ENCODE measurements at places on chromosomes 7 and 10. TPM values are rescaled to one million over a fixed set of nuclear protein-coding genes. Genes with fewer than 3 reads are reported as not detected.

GRCh38 chr10:71920540-71921323 is 43.5 kb upstream of the CHST3 start:
- DNase-seq = no peak

The MMD2 gene
- not detected for total RNA-seq

DNA sequence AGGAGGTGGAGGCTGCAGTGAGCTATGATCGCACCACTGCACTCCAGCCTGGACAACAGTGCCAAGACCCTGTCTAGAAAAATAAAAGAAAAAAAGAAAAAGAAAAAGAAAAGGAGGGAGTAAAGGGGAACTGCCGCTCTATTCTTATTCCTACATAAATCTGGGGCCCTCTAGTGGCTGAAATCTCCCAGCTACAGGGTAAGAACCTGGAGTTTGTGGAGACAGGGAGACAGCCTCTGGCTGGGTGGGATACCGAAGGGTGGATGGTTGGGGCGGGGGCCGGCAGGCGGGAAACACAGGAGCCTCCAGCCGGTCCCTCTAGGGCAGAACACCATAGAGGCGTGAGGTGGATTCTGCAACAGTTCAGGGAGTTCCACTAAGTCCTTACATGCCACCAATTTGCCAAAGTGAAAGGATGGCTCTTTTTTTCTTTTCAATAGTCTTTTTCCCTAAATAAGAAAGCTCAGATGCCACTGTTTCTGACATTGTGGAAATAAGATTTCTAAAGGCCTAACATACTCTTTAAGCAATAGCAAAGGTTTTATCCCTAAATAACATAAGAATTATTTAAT is 117.3 kb downstream of the SVIL start:
- no peak for DNase-seq

The GPR37 gene
- not detected for total RNA-seq

DNA sequence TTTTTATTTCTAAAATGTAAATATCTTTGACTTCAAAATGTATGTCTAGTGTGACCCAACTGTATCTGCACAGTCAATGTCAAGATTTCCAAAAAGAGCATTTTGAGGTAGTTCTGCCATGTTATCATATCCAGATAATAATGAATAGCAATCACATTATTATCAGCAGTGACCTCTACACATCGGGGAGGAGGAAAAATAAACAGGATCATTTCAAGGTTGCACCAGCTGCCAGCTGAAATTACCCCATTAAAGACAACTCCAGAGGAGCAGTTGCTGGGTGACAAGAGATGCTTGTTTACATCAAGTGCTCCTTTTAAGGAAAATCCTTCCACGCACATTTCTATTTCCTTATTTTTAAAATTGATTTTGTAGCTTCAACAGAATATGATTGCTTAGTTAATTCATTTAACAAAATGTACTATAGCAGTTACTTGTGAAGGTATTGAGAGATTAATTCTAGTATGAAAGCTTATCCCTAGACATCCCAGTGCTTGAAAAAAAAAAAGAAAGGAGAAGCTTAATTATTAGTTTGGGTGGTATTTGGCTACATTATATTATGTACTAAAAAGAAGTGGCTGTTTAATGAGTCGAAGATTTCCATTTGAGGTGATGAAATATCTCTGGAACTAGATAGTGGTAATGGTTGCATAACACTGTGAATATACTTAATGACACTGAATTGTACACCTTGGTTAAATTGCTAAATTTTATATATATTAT is 19.3 kb upstream of the SLC35G1 start:
- no peak for DNase-seq

The SERPINE1 gene
- 0.44 TPM for total RNA-seq

The IRF5 gene
- 7.1 TPM for total RNA-seq

DNA sequence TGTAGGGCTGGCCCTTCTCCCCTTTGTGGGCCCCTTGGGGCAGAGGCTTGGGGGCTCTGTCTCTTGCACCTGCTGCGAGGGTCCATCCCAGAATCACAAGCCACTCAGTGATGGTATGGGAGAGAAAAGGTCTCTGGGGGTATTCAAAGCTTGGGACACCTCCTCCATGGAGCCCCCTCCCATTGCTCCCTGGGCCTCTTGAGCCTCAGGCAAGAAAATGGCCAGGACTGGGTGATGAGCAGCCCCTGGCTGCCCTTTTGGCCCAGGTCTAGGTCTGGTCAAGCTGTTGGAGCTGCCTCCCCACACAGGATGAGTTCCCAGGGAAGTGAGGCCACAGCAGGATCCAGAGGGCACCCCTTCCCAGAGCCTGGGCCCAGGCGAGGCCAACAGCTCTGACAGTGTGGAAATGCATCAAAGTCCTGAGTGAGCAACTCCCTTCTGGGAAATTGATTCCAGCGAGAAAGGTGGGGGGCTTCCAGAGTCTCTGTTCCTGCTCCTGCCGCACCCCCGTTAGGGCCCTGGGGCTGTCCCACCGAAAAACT is 3.4 kb upstream of the MYL7 start:
- no peak for DNase-seq

DNA sequence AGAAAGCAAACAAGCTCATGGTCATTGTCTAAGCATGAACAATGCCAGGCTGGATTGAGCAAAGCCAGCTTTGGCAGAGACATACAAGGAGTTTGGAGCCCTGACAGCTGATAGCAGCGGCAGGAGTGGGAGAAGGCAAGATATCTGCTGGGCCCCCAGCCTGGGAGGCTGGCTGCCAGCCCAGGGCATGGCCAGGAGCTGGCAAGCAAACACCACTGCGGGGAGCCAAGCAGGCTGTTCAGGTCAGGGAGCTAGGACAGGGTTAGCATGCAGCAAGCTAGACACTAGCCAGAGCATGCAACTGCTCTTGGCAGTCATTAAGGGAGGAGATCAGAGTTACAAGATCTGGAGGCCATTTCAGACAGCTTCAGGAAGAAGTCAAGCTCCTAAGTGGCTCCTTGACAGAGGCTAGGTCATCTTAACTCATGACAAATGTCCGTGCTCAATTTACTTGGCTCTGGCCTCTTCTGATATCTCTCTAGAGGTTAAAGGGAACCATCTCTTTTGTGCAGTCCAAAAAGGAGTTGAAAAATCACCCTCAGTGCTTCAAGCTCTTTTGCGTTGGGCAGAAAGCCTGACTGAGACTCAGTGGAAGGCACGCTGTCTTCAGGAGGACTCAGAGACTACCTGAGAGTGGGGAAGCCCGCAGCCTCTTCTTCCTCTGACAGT is 436.8 kb upstream of the C7orf33 start:
- no peak for DNase-seq
